ENCODE measurements at places on chromosomes 2 and 18.

DNA sequence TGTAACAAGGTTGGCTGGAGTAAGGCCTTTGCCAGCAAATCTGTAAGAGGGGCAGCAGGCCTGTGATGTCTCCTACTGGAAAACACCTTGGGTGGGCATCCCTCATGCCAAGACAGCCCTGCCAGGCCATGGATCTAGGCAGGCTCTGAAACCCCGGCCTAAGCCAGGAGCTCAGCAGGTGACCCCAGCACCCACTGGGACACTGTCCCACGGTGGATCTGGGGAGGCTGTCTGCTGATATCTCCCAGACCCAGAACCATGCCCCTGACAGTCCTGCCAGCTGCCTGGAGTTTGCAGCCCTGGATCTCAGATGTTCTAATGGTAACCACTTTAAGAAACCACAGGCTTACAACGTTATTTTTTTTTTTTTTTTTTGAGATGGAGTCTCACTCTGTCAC is 117.7 kb downstream of the ZNF516 start:
- no peak for DNase-seq

- no peak for DNase-seq
Measured at GRCh38 chr2:103138123-103138901, 376.5 kb downstream of the TMEM182 start.

- no peak for DNase-seq
Measured at GRCh38 chr2:108309903-108310302, 21.2 kb downstream of the SULT1C2 start.

GRCh38 chr2:185337033-185337432 is 401.6 kb upstream of the FSIP2 start:
- no peak for DNase-seq

DNA sequence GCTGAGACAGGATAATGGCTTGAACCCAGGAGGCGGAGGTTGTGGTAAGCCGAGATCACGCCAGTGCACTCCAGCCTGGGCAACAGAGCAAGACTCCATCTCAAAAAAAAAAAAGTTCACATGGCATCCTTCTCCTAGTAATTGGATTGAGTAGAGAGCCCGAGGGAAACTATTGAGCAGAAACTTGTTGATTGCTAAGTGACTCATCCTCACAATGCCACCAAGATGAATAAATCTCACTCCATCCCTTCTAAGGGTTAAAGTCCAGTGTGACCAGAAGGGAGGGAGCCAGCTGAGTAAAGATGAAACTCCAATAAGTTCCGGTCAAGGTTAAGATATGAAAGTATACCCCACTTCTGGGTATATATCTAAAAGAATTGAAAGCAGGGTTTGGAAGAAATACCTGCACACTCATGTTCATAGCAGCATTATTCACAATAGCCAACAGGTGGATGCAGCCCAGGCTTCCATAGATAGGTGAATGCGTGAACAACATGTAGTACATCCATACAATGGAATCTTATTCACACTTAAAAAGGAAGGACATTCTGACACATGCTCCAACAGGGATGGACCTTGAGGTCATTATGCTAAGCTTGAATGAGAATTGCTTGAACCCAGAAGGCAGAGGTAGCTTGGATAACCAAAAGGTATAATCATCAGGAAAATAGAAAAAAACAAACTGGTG is 13.0 kb upstream of the FHL2 start:
- DNase-seq: no peak

- peak; percentile 41 for DNase-seq
Measured at GRCh38 chr2:71348302-71348701, 16.7 kb downstream of the ZNF638 start.

DNA sequence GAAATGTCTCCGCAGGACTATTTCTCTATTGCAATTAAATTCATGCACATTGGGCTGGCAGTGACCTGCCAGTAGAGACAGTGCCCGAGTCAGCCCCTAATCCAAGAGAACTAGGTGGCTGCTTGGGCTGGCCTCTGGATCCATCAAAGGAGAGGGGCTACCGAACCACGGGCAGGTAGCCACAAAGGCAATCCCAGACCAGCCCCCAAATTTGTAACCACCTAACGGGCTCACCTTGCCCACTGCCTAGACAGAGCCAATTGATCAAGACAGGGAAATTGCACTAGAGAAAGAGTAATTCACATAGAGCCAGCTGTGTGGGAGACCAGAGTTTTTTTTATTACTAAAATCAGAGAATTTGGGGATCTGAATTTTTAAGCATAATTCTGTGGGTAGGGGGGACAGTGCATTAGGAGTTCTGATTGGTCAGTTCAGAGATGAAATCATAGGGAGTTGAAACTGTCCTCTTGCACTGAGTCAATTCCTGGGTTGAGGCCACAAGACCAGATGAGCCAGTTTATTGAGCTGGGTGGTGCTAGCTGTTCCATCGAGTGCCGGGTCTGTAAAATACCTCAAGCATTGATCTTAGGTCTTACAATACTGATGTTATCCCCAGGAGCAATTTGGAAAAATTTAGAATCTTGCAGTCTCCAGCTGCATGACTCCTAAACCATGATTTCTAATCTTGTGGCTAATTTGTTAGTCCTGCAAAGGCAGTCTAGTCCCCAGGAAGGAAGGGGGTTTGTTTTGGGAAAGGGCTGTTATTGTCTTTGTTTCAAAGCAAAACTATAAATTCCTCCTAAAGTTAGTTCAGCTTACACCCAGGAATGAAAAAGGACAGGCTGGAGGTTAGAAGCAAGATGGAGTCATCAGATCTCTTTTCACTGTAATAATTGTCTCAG is 260.4 kb upstream of the SP5 start:
- DNase-seq: no peak
